H1 (cell line): ENCODE measurements at places on chromosomes 6 and 20. TPM values are rescaled to one million over a fixed set of nuclear protein-coding genes. Genes with fewer than 3 reads are reported as not detected.

GRCh38 chr20:6418732-6419131 is 295.9 kb upstream of the FERMT1 start:
- DNase-seq, result no peak

DNA sequence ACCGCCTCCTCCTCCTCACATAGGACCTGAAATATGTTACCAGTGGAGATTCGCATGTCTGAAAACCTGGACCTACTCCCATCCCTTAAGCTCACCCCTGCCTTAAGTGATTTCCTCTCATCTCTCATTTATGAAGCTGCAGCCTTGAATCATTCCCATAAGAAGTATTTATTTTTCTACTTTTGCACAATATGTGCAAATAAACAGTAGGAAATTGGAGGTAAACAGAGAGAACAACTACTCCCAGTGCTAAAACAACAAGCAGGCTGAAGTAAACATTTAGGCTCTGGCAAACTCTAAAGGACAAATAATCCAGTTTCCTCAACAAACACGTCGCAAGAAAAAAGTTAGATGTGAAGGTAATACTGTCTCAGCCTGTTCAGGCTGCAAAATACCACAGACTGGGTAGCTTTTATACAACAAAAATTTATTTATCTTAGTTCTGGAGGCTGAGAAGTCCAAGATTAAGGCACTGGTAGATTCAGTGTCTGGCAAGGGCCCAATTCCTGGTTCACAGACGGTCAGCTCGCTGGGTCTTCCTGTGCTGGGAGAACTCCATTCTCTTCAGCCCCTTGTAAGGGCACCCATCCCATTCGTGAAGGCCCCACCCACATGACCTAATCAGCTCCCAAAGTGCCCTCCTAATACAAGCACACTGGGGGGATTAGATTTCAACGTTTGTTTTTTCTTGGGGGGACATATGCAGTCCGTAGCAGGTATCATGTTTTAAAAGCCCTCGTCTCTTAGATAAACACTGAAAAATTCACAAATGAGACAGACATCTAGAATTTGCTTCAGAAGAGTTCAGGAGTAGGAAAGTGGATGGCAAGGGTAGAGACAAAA is 15.6 kb downstream of the SPATA2 start:
- no peak for DNase-seq

DNA sequence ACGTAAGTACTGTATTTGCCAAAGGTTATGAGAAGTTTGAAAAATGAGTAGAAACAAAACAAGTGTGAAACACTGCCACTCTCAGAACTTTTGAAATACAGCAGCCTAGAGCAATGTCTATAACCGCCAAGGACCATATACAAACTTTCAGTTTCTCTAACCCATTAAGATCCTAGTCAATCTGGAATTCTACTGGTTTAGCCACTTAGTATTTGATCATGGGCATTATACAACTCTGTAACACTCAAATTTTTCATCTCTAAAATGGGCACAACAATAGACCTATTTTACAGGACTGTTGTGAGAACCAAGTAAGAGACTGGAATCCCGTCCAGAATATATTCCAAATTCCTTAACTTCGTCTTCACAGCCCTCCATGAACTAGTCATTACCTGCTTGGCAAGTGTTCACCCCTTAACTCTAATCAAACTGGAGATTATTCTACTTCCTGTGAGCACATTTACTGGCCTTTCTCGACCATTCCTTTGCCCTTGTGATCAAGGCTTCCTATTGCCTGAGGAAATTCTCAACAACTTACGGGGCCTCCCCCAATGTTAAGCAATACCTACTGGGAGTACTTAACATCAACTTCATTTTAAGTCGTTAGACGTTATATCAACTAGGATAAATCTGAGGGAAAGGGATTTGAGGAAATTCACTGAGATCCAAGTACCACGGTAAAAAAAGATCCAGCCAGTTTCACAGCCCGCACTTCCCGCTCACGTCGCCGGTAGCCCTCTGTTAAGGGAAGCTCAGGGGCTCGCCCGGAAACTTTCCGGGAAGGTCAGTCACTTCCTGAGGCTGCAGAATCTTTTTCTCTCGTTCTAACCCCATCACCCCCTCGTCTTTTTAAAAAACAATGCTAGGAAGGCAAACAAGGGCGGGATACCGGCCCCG is 1.1 kb downstream of the EIF2S2 start:
- DNase-seq, result no peak

Gene SRSF12
- total RNA-seq, result 4.2 and 4.9 TPM in 2 replicates

DNA sequence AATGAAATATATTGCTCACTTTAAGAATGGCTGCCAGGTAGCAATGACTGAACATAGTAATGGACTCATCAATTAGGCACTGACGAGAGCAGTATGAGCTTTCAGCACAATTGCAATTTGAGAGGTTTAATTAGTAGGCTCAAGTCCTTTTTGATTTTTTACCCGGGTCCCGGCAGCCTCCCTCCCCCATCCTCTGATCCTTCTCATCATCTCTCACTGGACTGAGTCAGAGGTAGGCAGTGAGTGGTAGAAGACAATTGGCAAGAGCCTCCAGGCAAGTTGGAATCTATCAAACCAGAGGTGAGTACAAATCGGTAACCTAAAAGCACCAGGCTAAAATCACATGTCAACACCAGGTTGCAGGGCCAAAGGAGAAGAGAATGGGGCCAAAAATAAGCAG is 107.9 kb downstream of the DCDC2 start:
- no peak for DNase-seq

DNA sequence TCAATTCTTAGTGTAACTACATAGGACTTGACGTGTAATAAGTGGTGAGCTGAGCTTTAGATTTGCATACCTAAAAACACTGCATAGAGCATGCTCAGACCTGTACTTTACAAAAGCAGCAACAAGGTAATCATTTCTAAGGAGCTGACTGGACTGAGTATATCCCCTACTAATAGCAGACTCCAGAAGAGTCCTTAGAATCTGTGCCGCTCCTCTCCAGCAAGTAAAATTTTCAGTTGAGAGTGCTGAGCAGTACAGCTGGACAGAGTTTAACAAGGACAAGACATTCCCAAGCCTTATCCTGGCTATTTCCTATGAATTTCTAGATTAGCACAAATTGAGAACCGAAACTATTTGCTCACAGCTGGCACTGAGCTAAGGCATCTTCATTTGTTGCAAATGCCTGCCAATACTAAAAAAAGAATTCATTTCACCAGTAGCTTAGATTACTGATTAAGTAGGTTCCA is 26.1 kb upstream of the KLHL31 start:
- DNase-seq, result no peak
